ENCODE measurements at places on chromosomes 3 and 15.

GRCh38 chr15:69853544-69853951, 244.2 kb downstream of the TLE3 start:
- no peak for DNase-seq

DNA sequence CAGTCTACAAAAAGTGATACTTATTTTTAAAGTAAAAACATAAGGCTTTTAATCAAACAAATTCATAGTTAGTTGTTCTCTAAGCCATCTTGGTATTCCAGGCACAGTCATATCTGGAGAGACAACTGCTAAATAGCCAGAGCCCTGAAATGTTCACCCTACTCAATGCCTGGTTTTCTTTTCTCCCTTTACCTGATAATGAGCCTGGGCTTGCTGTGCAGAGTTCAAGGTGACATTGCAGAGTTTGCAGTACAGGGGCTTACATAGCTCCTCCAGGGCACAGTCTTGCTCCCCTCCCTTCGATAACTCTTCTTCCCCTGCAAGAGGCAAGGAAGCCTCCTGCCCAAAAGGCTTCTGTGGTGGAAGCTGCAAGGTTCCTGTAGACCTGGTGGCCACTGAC, 4.3 kb downstream of the ZMAT3 start:
- no peak for DNase-seq

- no peak for DNase-seq
These were observed 11.2 kb downstream of the SLC9A9 start for GRCh38 chr3:143837076-143837475.

DNA sequence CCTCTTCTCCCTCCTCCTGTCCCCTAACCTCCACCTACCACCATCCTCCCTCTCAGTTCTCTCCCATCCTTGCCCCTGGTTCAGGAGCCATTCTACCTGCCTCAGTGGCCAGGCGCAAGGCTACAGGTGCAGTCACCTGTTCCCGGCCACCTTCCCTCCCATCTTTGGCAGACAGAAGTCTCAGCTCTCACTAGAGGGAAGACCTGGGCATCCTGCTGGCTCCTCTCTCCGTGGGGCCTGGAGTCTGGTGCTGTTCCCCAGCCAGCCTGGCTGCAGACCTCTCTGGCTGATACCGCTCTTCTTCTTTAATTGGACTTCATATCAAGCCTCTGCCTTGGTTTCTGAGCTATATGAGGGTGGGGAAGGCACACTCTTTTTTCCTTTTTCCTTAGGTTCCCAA, 53.0 kb upstream of the SLC6A1 start:
- no peak for DNase-seq

- no peak for DNase-seq
These were observed 377.2 kb upstream of the CFAP20DC start for GRCh38 chr3:59426821-59427565.

DNA sequence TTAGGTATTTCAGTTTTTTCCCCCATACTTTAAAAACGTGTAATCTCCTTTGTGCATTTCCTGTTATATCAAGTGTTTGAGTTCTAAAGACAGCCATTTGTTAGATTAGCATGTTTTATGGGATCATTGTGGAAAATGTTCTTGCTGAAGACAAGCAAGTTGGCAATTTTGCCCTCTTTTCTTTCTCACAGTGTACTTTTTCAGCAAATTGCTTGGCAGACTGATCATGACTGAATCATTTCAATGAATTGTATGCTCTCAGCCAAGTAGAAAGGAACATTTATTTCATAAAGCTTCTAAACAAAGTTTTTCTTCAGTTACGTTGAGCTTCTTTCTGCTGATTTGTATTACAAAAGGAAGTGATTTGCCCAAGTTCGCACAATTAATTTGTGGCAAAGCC, 51.6 kb downstream of the ATG7 start:
- no peak for DNase-seq

GRCh38 chr15:83445643-83446042, 1.5 kb upstream of the SH3GL3 start:
- DNase-seq = no peak

DNA sequence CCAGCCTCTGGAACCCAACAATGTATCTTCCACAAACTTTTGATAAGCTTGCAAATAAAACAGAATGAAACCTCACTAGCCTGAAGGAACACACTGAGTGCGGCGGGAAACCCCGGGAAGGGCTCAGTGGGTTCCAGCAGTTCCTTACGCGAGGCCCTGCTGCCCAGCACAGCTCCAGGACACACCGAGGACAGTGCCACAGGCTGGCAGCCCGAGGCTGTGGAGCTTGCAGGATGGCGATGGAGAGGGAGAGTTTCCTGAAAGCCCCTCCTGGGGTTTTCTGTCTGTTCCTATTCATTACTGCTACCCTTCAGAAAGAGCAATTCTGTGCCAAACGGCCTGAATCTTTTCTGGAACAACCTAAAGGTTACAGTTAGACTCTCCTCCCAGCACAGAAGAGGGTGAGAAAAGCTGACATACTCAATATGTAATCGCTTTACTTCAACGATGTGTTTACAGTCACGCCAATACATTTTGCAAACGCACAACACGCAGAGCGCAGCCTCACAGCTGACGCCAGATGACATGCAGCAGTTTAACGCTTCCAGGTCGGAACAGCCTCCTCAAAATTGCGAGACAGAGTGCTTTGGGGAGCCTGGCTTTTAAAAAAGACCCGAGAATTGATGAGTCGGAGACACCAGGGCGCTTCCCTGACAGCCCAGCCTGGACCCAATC, 57.1 kb upstream of the RPL32 start:
- no peak for DNase-seq

GRCh38 chr3:86801066-86801465, 189.9 kb downstream of the VGLL3 start:
- no peak for DNase-seq

DNA sequence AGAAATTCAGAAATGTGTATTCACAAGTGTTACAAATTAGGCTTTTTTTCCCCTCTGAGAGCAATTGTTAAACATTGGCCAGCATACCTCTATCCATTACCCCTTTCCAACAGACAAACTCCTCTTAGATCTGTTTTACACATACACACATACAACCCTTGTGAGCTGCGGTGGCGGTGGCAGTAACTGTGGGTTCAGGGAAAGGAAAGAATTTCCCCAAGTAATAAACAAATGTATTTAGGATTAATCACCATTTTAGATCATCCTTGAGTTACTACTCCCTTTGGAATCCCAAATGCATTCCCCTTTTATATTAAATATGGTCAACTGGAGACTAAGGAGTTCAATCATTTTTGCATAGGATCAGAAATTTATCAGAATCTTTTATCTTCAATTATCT, 667.0 kb downstream of the FHIT start:
- no peak for DNase-seq

DNA sequence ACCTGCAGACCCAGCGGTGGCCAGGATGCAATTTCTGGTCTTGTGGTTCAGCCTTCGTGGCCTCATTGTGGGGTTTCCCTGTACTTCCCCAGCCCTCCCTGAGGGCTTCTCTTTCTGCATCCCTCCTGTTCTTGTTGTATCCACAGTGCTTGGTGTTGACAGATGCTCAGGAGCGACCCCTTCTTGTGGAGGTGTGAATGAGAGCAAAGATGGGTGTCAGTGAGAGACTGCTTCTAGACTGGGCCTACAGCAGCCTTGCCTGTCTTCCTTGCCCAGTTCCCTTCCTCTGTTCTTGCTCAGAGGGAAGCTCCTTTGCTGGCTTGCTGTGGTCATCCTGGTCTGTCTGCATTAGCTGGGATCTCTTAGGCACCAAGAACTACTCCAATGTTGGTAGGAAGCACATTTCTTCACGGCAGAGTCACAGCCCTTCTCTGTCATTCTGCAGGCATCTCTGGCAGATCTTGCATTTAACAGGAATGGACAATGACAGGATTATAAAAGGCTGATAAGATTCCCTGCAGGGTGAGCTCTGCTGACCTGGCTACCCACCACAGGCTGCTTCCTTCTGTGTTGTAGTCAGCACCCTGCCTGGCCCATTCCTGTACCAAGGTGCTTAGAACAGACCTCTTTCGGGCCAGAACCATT, 317.8 kb upstream of the C2CD4B start:
- no peak for DNase-seq

DNA sequence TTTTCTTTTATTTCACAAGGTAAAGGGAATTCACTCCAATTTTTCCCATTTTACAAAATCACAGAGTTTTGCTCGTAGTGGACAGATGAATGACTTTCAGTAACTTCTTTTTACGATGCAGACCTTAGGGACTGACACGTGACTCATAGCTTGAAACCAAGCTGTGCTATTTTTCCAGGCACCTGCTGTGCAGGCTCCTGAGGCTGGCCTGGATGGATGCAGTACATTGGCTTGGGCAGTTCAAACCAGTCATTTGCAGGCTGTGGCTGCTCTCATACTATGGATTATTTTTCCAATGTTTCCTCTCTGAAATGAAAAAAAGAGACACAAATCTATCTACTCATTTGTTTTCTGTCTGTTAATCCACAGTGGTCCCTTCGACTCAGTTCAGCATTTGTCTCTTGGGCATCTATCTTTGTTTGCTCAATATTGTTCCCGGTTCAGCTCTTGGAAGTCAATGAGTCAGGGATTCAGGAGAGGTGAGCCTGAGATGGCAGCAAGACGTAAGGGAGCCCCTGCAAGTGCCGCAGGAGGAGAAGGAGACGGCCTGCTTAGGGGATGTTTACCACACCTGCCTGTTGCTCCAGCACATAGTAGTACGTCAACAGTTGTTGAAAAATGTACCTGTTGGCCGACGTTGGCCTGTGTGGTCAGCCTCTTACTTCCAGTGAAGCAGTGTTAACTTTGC, 92.8 kb downstream of the SV2B start:
- no peak for DNase-seq

DNA sequence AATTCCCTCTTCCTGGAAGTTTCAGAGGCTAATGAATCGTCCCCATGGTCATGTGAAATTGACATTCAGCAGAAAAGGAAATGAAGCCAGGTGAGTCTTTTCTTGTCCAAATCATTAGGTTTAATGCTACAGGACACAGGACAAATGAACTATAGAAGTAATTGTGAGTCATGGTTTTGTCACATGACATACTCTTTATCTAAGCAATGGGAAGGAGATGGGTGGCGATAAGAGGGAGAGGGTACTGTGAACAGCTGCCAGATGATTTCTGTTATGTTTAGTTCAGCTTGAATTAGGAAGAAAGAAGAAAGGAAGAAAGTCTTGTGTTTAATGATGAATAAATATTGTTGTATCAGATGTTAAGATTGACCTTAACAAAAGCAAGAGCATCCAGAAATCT, 515.4 kb upstream of the ZNF717 start:
- DNase-seq = no peak

GRCh38 chr3:168364967-168365366, 269.2 kb upstream of the GOLIM4 start:
- DNase-seq = no peak

- DNase-seq = no peak
These were observed 60.4 kb downstream of the BOC start for GRCh38 chr3:113271594-113272384.

DNA sequence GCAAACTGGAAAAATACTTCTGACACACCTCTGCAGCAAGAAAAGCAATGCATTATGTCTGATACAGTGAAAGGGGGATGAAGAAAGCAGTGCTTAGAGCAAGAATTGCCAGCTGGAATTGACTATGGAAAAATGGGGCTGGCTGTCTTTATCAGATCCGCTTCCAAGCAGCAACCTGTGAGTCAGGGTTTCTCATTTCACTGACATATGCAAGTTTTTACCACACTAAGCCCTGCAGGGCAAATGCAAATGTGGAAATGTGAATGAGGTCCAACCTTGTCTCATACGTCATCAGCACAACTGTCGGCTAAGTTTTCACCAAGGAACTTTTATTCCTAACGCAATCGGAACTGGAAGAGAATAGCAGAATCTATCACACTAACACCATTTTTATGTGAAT, 172.5 kb upstream of the GADL1 start:
- no peak for DNase-seq

DNA sequence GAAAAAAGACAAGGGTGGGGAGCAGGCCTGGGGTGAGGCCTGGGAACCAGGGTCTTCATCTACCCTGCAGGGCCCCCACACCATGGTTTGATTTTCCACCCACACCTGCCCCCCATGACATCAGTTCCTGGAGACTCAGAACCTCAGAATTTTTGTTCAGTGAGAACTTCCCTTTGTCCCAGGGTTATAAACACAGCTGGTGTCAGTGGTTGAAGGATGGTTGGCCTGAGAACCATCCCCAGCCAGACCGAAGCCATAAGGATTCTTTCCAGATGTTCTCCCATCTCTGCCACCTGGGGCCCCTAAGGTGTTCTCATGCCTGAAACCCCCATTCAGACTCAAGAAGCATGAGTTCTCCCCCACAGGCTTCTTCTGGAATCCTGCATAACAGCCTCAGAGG, 16.6 kb downstream of the CCDC33 start:
- DNase-seq = no peak

GRCh38 chr3:24128199-24129005, 183.3 kb downstream of the NR1D2 start:
- no peak for DNase-seq

DNA sequence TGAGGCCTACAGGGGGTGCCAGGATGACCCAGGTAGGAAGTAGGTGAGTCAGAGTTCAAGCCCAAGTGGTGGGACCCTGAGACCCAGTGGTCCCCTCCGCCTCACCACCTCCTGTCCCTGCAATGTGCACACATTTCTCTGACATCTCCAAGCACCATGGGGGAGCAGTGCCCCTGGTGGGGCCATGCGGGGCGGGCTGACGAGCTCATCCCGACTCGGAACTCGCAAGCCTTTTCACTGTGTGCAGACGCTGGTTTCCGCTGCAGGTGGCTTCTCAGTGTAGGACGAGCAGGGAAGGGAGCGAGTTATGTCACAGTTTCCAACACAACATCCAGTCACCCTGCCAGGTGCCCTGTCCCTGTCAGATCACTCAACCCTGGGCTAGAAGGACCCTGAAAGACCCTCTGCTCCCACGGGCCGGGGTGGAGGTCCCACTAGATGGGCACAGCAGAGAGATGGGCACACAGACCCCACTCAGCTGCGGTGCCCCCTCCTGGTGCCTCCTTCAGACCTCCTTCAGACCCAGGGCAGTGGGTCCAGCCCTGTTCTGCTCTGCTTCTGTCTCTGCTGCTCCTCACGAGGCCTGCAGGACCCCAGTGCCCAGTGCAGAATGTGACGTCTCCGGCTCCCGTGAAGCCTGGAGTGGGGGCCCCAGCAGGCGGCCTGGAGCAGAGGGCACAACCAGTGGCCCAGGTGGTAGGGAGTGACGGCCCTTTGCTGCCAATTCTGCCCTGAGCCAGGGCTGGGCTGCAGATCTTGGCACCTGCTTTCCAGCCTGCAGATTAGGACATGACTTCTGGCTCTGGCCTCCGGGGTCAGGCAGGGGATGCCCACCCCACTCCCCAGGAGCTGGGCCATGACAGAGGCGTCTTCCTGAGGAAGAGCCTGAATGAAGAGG, 102.0 kb upstream of the RPL32 start:
- no peak for DNase-seq

- DNase-seq = no peak
These were observed 197.6 kb downstream of the RORA start for GRCh38 chr15:61031532-61031931.

Data from CD4-positive, alpha-beta T cell treated with Interleukin-21 for 1 hour (primary cell).